ENCODE measurements at places on chromosomes 4 and X. TPM values are rescaled to one million over a fixed set of nuclear protein-coding genes. Genes with fewer than 3 reads are reported as not detected.

The MAML3 gene
- 59.4 TPM for total RNA-seq

The SPP1 gene
- 1.1 TPM for total RNA-seq

The OFD1 gene
- total RNA-seq: 28.5 TPM

The ALB gene
- not detected for total RNA-seq

The NDST3 gene
- 38.4 TPM for total RNA-seq

The PPBP gene
- total RNA-seq: not detected

The PLS3 gene
- 17.8 TPM for total RNA-seq

The ADH1A gene
- not detected for total RNA-seq

The IL2 gene
- not detected for total RNA-seq

The GRIA3 gene
- 9.7 TPM for total RNA-seq

The RNF128 gene
- not detected for total RNA-seq

The MAGEA8 gene
- not detected for total RNA-seq

The PLAC8 gene
- total RNA-seq: 1.0 TPM

The MTMR8 gene
- 2.2 TPM for total RNA-seq

The TMPRSS11F gene
- not detected for total RNA-seq

The UGT2A1 gene
- not detected for total RNA-seq

The CT83 gene
- not detected for total RNA-seq

The YY2 gene
- 1.1 TPM for total RNA-seq

The JAKMIP1 gene
- total RNA-seq: 2.4 TPM

The SLC9B1 gene
- total RNA-seq: 3.1 TPM

The BMPR1B gene
- 2.4 TPM for total RNA-seq

The IL21 gene
- not detected for total RNA-seq

The NHS gene
- total RNA-seq: 9.1 TPM

The CXCL8 gene
- not detected for total RNA-seq

The XAGE2 gene
- total RNA-seq: not detected

The MAGEE2 gene
- not detected for total RNA-seq

The TMEM47 gene
- total RNA-seq: 2.8 TPM

The CD40LG gene
- not detected for total RNA-seq

The NLGN3 gene
- 3.1 TPM for total RNA-seq

The TEX11 gene
- total RNA-seq: not detected

The GLOD5 gene
- not detected for total RNA-seq

The RBMXL3 gene
- not detected for total RNA-seq

The SASH3 gene
- not detected for total RNA-seq

The EMD gene
- 56.8 TPM for total RNA-seq

The PNMA6F gene
- not detected for total RNA-seq

The CXXC4 gene
- 21.8 TPM for total RNA-seq

The DYNLT3 gene
- 13.4 TPM for total RNA-seq

The CTAG1B gene
- total RNA-seq: not detected

The GIMD1 gene
- not detected for total RNA-seq

The GLUD2 gene
- total RNA-seq: 0.27 TPM

The PABPC5 gene
- 9.5 TPM for total RNA-seq

All from glutamatergic neuron (in vitro differentiated cells).